Stimulated activated CD8-positive, alpha-beta memory T cell treated with anti-CD3 and anti-CD28 coated beads, Interleukin-7, amount 100 ng/mL, for 48 hours (primary cell): ENCODE measurements at places on chromosomes 4 and X.

- peak; percentile 25 for DNase-seq
These were observed 64.1 kb downstream of the TNIP2 start for GRCh38 chr4:2691952-2692435.

DNA sequence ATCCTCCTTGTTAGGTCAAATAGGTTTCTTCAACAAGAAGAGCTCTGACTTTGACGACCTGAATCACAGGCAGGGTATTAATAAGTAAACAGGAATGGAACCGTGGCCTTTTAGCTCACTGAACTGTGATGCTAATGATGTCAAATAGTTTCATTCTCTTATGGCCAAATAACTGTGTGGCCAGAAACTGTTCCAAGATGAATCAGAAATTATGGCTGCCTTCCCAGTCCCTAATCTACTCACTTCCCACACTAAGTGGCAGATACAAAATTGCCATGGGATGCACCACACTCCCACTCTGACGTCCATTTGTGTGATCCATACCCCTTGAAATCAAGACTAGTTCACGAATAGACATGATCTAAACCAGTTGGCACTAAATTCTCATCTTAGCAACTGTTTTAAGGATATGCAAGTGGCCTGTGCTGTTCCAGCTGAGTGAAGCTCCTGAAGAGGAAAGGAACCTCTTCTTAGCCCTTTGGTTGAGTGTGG is 455.4 kb downstream of the IL15 start:
- no peak for DNase-seq

DNA sequence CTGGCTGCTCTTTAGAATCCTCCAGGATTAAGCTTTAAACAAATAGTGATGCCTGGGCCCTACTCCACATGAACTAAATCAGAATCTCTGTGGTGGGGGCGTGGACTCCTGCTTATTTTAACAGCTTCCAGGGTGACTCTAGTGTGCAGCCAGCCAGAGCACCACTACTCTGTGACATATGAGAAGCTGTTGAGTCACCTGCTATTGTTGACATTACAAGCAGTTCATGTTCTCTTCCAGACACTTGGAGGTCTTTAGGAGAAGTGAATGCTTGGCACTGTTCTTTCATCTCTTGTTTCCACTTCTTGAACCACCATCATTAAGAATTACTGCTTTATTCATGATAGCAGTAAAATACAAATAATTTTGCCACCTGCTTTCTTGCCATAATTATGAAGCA is 426 bp upstream of the C4orf51 start:
- no peak for DNase-seq

- no peak for DNase-seq
These were observed 82.1 kb downstream of the SLC39A8 start for GRCh38 chr4:102263024-102263787.

DNA sequence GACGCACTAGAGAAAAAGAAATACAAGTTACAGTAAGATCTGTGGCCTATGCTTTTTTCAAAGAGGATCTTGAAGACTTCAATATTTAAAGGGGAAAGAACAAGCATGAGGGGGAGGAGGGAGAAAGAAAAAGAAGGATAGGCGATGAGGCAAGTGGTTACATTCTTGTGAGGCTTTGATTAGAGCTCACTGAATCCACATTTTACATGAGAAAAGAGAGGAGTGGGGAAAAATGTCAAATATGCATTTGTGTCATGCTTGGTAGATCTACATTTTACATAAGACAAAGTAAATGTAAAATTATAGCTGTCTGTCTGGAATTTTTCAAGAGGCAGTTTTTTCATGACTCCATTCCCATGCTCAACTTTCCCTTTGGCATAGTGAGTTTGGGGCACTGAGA is 965.9 kb downstream of the FSTL5 start:
- no peak for DNase-seq

GRCh38 chr4:66451741-66452140 is 781.5 kb upstream of the EPHA5 start:
- no peak for DNase-seq

DNA sequence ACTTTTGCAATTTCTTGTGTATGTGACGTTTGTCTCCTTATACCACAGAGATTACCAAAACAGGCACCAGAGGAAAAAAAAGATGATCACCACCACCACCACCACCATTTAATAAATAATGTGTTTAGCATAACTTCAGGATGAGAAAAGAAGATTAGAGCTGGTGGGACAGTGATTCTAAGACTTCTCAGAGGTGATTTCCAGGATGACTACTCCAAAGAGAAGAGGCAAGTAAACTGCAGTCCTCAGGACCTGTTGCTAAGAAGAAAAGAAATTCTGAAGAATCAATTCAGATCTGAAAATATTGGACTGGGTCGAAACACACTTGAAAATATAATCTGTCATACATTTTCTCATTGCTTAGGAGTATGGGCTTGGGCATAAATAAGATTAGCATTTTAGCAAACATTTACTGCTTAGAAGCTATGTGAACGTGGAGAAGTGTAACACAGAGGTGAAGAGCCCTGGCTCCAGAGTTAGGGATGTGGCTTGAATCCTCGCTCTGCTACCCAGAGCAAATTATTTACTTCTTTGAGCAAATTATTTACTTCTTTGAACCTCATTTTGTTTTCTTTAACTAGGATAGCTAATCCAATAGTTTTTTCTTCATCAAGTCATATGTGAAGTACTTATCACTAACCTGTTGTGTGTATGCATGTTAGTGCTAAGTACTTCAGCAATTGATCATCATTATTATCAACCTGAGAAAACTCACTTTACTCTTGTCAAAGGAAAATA is 10.5 kb upstream of the YTHDC1 start:
- DNase-seq, result no peak
